PC-3 (cell line): ENCODE measurements at places on chromosomes 1 and 21. TPM values are rescaled to one million over a fixed set of nuclear protein-coding genes. Genes with fewer than 3 reads are reported as not detected.

GRCh38 chr1:6234502-6235295, 1.1 kb downstream of the ICMT start:
- peaks cover 15% of the 10 kb centered on the region for H3K4me1 ChIP-seq
- H3K27ac ChIP-seq, result peak overlapping the region; percentile 4
- DNase-seq, result peak; percentile 58

- no peak overlapping the region for H3K4me3 ChIP-seq
- H3K27me3 ChIP-seq, result no peaks in the 10 kb centered on the region
- H3K4me1 ChIP-seq, result peaks cover 5% of the 10 kb centered on the region; the same call in 1 of the 2 replicates
- H3K27ac ChIP-seq, result no peak overlapping the region
These were observed 23.5 kb downstream of the CYP4A22 start for GRCh38 chr1:47160716-47161115.

GRCh38 chr1:67589519-67590233, 95.3 kb upstream of the GADD45A start:
- no peak overlapping the region for H3K4me3 ChIP-seq
- no peaks in the 10 kb centered on the region for H3K36me3 ChIP-seq
- no peaks in the 10 kb centered on the region for H3K4me1 ChIP-seq

- peak; percentile 68 for DNase-seq
- H3K27ac ChIP-seq, result no peak overlapping the region
- H3K27me3 ChIP-seq, result peaks cover 10% of the 10 kb centered on the region
These were observed 138.2 kb downstream of the COL24A1 start for GRCh38 chr1:86018283-86018923.

DNA sequence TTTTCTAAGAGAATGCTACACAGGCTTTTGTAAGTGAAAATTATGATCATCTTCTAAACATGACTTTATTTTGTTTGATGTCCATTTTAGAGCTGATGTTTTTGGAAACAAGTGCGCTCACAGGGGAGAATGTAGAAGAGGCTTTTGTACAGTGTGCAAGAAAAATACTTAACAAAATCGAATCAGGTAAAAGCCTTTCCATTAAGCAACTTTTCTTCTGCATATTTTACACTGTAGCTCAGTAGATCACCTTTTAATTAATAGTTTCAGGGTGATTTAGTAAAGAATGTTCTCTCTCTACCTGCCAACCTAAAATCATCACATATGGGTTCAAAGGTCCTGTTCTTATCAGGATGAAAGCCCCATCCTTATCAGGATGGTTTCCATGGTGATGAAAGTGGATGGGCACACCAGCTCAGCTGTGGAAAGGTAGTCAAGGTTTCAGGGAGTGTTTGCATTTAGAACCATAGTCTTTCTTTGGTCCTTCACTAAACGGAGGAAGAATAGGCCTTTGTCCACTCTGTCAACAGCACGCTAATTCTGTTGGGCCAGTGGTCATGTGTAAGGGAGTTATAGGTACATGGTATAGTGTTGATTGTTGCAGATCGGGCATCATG, 28.1 kb downstream of the RAB4A start:
- H3K4me3 ChIP-seq, result no peak overlapping the region
- H3K27me3 ChIP-seq, result no peaks in the 10 kb centered on the region
- peaks cover 22% of the 10 kb centered on the region; the same call in 1 of the 2 replicates for H3K36me3 ChIP-seq
- no peak overlapping the region for H3K27ac ChIP-seq
- no peak for DNase-seq
- H3K4me1 ChIP-seq, result no peaks in the 10 kb centered on the region

DNA sequence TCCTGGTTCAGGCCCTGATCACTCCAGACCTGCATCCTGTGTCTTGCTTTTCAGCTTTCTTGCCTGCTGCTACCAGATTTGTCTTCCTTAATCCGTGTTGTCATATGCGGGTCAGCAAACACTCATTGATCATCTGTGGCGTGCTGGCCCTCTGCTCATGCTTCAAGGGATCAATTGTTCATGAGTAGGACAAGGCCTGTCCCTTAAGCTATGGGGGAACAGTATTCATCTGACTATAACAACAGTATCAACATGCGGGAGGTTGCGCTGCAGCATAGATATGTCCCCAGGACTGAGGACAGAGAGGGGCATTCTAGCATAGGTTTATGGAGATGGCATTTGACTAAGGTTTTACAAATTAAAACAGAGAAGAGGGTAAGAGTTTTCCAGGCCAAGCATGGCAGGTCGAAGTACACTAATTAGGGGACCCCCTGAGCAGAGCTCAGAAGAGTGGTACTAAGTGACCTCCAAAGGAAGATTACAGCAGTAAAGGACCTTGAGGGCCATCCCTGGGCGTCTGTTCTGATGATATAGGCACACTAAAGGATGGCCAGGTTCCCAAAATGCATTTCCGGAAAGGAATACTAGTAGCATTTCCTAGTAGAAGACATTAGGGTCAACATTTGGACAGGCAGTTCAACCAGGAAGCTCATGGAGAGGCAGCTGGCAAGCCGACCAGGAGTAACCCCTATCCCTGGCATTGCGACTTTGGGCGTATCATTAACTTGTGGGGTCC, 811 bp upstream of the ZNF672 start:
- no peaks in the 10 kb centered on the region for H3K36me3 ChIP-seq
- H3K4me1 ChIP-seq, result peaks cover 20% of the 10 kb centered on the region
- H3K27ac ChIP-seq, result no peak overlapping the region; the same call in 1 of the 2 replicates
- H3K4me3 ChIP-seq, result peak overlapping the region; percentile 77
- no peaks in the 10 kb centered on the region for H3K27me3 ChIP-seq

GRCh38 chr1:175072099-175072951, 4.7 kb downstream of the TNN start:
- no peaks in the 10 kb centered on the region for H3K36me3 ChIP-seq
- no peaks in the 10 kb centered on the region for H3K4me1 ChIP-seq
- H3K27ac ChIP-seq, result no peak overlapping the region
- peak; percentile 25 for DNase-seq
- H3K4me3 ChIP-seq, result no peak overlapping the region

- H3K4me3 ChIP-seq, result peak overlapping the region; percentile 25
- H3K27ac ChIP-seq, result peak overlapping the region; percentile 94
- peaks cover 49% of the 10 kb centered on the region for H3K4me1 ChIP-seq
- peaks cover 40% of the 10 kb centered on the region for H3K36me3 ChIP-seq
- DNase-seq, result peak; percentile 100
These were observed 13.0 kb downstream of the WNT9A start for GRCh38 chr1:227934476-227935313.

DNA sequence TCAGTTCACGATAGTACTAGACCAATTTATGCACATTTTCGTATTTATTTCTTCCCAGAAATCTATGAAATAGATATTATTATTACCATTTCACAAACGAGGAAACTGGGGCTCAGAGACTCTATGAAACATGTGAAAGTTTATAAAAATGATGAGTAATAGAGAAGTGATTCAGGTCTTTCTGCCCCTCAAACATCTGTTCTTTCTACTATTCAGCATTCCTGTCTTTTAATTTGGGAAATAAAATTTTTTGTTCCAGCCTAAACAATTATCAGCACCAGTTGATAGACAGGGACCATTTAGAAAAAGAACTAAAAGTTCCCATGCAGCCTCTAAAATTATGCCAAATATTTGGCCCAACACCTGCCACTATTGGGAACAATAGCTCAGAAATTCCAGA, 585.1 kb downstream of the PTPRC start:
- H3K4me3 ChIP-seq, result no peak overlapping the region
- peaks cover 22% of the 10 kb centered on the region for H3K4me1 ChIP-seq
- DNase-seq, result no peak
- no peak overlapping the region for H3K27ac ChIP-seq
- no peaks in the 10 kb centered on the region for H3K36me3 ChIP-seq

DNA sequence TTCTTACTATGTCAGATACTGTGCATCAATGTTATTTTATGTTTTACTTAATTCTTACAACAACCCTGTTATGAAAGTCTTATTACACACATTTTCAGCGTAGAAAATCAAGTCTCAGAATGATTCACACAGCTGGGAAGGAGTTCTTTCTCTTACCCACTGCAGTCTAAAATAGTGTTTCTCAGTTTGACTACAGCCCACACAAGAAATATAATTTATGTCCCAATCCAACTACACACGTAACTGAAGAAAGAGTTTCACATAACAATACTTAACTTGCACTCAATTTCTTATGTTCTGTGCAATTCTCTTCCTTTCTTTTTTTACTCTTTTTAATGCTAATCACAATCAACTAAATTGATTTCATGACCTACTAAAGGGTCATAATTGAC, 252.8 kb upstream of the ADGRL2 start:
- H3K36me3 ChIP-seq, result no peaks in the 10 kb centered on the region
- H3K27me3 ChIP-seq, result peaks cover 45% of the 10 kb centered on the region
- H3K4me3 ChIP-seq, result no peak overlapping the region
- DNase-seq, result no peak
- H3K4me1 ChIP-seq, result peaks cover 12% of the 10 kb centered on the region

GRCh38 chr1:54408147-54409066, 2.2 kb upstream of the SSBP3 start:
- no peaks in the 10 kb centered on the region for H3K36me3 ChIP-seq
- peak; percentile 89 for DNase-seq
- H3K4me3 ChIP-seq, result peak overlapping the region; percentile 86
- peak overlapping the region; percentile 89 for H3K27ac ChIP-seq
- no peaks in the 10 kb centered on the region for H3K27me3 ChIP-seq

- H3K4me1 ChIP-seq, result peaks cover 18% of the 10 kb centered on the region
- H3K27me3 ChIP-seq, result no peaks in the 10 kb centered on the region
- no peaks in the 10 kb centered on the region for H3K36me3 ChIP-seq
- DNase-seq, result peak; percentile 47
- H3K27ac ChIP-seq, result peak overlapping the region; percentile 80
These were observed 1.5 kb downstream of the KIF1B start for GRCh38 chr1:10211805-10212410.

GRCh38 chr1:167701510-167701909, 20.3 kb upstream of the MPZL1 start:
- H3K4me3 ChIP-seq, result no peak overlapping the region
- H3K27ac ChIP-seq, result no peak overlapping the region
- no peaks in the 10 kb centered on the region for H3K4me1 ChIP-seq
- DNase-seq, result no peak
- no peaks in the 10 kb centered on the region for H3K36me3 ChIP-seq

GRCh38 chr1:156471496-156472490, 28.8 kb downstream of the MEF2D start:
- H3K4me3 ChIP-seq, result peak overlapping the region; percentile 21; the same call in 1 of the 2 replicates
- H3K4me1 ChIP-seq, result peaks cover 21% of the 10 kb centered on the region
- no peaks in the 10 kb centered on the region for H3K27me3 ChIP-seq
- peaks cover 52% of the 10 kb centered on the region for H3K36me3 ChIP-seq
- DNase-seq, result peak; percentile 98

DNA sequence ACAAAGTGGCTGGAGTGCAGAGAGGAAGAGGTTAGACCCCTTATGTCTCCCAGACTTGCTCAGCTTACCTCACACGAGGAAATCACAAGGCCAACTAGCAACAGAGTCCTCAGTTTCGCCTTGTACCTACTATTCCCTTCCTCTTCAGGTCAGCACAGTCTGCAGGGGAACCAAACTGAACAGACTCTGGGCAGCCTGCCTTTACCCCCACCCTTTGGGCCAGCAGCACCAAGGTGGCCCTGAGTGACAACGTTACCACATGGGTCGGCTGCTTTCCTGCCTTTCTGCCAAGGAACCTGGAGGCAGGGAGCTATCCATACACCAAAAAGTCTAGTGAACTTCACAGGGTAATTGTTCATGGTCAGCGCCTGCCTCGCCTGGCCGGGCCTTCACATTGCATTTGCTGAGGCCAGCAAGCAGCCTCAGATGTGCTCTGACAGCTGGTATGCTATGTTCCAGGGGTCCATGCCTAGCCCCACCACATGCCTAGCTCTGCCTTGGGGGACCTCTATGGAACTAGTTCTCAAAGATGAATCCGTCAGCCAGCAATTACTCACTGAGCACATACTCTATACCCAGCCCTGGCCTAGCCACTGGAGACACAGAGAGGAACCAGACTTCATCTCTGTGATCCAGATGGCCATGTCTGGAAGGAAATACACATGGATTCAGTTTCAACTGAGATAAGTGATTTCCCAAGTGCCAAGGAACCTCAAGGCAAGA, 69.6 kb downstream of the DMAP1 start:
- peaks cover 16% of the 10 kb centered on the region for H3K36me3 ChIP-seq
- no peak overlapping the region for H3K4me3 ChIP-seq
- no peaks in the 10 kb centered on the region for H3K27me3 ChIP-seq
- H3K27ac ChIP-seq, result peak overlapping the region; percentile 72

GRCh38 chr21:29240136-29240535, 58.6 kb upstream of the BACH1 start:
- H3K36me3 ChIP-seq, result no peaks in the 10 kb centered on the region
- DNase-seq, result no peak
- no peaks in the 10 kb centered on the region for H3K27me3 ChIP-seq
- no peak overlapping the region for H3K27ac ChIP-seq
- no peak overlapping the region for H3K4me3 ChIP-seq

DNA sequence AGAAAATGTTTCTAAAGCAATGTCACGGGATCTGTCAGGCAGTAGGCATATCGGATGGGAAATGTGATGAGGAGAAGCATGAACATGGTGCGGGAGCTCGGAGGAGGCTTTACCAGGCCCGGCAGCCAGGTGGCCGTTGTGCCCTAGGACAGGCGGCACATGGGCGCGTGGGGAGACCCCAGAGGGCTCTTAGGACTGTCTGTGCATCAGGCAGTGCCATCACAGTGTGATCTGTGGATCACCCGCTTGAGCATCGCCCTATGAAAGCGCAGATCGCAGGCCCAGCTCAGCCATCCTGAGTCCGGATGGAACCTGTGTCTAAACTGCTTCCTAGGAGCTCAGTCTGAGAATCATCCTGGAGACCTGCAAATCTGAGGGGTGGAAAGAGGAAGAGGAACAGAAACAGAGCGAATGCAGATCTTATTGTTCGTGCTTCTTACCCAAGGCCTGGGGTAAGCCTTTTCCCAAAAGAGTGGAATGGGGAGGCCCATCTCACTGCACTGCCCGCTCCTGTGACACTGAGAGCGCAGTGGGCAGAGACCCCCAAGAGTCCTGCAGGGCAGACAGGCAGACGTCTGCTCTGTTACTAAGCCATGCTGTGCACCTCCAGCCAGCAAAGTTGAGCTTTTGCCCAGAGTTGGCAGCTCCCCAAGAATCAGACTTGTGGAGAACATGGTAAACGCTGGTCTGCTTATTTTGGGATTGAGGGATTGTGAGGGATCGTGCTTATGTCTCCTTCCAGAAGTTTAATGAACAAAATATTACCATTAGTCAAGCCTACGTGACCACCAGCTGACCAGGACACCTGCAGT, 251.0 kb downstream of the RHOU start:
- no peaks in the 10 kb centered on the region for H3K4me1 ChIP-seq
- no peak overlapping the region for H3K27ac ChIP-seq
- H3K4me3 ChIP-seq, result no peak overlapping the region
- no peak for DNase-seq
- no peaks in the 10 kb centered on the region for H3K36me3 ChIP-seq

- peaks cover 13% of the 10 kb centered on the region for H3K4me1 ChIP-seq
- H3K4me3 ChIP-seq, result no peak overlapping the region
These were observed 13.1 kb downstream of the PTPN22 start for GRCh38 chr1:113858418-113858817.

Gene MAP1LC3C
- total RNA-seq, result not detected in 2 replicates

Gene RSPH1
- total RNA-seq, result 0.51 and 0.98 TPM in 2 replicates

Gene ZNF593
- total RNA-seq, result 155 and 165 TPM in 2 replicates

Gene MATN1
- total RNA-seq, result 0.63 TPM in 1 of 2 replicates, not detected in the other

Gene TMEM82
- not detected in 2 replicates for total RNA-seq

Gene FCRL4
- total RNA-seq, result not detected in 2 replicates

Gene ZNF281
- 23.3 and 26.6 TPM in 2 replicates for total RNA-seq

Gene CD1E
- not detected in 2 replicates for total RNA-seq
